ENCODE measurements at places on chromosomes 11 and 22. TPM values are rescaled to one million over a fixed set of nuclear protein-coding genes. Genes with fewer than 3 reads are reported as not detected.

GRCh38 chr11:6315811-6316425, 4.4 kb downstream of the CAVIN3 start:
- DNase-seq, result no peak

DNA sequence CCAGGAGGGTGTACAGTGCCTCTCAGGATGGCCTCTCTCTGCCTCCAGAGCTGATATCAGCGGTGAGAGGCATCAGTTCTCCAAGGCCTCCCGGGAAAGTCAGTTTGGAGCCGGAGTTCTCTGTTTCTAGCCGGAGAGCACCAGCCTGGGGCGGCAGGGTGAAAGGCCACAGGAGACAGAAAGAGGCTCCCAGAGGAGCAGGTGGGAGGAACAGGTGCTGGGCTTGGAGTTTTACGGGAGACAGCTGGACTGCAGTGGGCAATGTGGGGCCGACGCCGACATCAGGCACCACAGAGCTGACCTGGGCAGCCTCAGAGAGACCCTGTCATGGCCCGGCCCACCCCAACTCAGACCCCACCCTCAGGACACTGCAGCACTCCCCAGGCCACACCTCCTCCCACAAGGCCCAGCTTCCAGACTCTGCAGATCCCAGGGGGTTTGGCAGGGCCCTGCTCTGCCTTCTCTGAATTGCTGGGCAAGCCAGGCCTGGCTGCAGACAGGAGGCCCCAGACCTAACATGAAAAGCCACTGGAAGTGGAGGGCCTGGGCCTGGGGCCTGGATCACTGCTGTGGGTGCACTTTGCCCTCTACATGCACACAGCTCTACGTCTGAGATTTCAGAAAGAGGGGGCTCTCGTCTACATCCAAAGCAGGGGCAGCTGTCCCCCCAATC, 885.6 kb downstream of the BRD1 start:
- no peak for DNase-seq

DNA sequence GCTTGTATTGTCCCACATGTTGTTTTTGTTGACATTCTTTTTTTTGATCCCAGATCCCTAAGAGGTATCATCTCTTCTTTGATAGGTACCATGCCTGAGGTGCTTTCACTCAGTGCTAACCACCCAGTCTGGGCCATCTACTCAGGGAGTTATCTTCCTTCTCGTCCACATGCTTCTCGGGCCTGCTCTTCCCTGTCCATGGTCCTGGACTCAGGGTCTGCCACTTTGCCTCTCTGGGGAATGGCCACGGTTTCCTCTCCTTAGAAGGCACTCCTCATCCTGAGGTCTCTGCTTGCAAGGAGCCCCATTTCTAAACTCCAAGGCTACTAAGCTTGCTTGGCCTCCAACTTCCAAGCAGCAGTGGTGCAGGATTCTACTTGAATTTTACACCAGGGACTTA, 227.0 kb upstream of the NCAM1 start:
- DNase-seq, result no peak

DNA sequence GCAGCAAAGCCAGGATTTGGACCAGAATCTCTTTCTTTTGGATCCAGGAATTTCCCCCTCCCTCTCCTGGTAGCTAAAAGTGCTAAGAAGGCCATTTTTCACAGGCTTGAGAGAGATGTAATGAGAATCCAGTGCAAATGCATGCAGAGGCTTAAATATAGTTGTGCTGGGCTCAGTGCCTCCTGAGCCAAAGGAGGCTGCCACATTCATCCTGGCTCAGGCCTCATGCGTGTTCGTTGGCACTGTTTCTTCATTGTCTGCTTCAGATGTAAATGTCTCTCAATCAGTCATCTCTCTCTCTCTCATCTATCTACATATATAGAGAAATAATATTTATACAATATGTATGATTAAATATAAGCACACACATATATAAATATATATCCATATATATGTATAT, 83.6 kb downstream of the INSC start:
- no peak for DNase-seq

The KRTAP5-1 gene
- not detected for polyA plus RNA-seq

Measured in AG04450 (cell line).